ENCODE measurements at places on chromosomes 4 and X.

- no peak for DNase-seq
Measured at GRCh38 chr4:31106419-31106818, 386.2 kb downstream of the PCDH7 start.

DNA sequence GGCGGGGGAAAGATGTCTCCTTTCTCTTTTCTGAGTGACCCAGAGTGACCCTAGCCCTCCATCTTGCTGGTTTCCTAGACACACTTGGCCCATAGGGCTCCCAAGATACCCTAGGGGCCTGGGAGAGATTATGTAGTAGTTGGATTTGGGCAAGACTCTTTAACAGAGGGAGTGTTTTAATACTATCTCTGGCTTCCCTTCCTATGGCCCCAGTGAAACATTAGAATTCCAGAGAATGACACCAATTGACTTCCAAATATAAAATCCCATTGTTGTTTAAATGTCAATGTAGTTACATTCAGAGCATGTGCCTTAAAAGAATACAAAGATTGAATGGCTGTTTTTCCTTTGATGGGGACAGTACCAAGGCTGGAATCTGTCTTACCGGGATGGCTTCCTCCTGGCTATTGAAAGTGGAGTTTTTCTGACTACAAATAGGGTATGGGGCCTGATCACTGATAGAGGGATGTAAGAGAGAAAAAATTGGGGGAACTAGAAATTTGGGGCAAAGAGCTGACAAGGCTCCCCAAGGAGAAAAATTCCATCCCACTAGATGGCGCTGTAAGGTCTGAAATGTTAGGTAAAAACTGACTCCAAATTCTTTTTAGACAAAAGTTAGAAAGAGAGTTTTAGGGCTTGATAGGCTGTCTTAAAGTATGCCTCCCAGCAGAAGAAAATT, 10.7 kb downstream of the TENT5D start:
- DNase-seq = no peak

DNA sequence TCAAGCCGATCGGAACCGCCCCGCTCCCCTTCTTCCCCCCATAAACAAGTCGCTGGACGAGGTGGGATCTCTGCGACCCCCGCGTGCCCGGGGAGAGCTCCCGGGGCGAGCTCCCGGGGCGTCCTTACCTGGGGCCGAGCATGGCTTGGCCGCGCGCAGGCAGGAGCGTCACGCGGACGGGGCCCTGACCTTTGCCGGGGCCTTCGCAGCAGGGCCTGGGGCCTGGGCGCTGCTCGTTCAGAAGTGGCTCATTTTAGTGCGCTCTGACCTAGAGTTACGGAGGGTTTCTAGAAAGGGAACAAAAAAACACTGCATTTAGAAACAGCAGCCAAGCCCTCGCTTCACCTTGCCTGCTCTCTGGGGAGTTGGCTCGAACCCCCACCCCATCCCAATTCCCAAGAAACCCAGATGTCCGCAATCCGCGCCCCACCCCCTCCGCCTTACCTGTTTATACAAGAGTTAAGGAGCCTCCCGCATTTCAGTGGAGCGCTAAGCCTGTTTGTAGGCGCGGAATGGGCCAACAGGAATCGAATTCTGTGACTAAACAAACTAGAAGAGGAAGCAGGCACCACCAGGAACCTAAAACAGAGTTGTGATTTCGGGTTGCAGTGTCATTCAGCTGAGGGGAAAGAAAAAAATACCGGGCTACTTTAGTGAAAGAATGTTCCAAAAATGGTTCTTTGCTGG, 814 bp upstream of the RBM47 start:
- DNase-seq = no peak

GRCh38 chr4:115883231-115883630, 769.8 kb upstream of the NDST4 start:
- no peak for DNase-seq

DNA sequence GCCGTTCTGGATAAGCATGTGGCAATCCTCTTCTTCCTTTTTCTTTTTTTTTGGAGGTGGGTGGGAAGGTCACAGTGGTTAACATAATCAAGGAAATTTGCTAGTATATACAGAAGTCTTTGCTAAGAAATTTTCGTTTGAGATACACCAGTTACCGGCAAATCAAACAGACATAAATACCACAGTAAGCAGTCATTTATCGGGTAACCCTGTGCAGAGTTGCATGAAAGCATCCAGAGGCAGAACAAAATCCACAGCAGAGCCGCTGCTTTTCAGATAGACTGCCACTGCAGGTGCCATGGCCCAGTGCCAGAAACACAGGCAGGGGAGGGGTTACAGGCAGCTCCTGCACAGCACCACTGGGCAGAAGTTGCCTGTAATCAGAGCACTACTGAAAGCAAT, 179.1 kb upstream of the MAB21L2 start:
- DNase-seq = no peak

GRCh38 chr4:185358959-185359358, 36.8 kb downstream of the LRP2BP start:
- DNase-seq = no peak
